ENCODE measurements at places on chromosomes 1 and 21. TPM values are rescaled to one million over a fixed set of nuclear protein-coding genes. Genes with fewer than 3 reads are reported as not detected.
A peak's percentile ranks its signal among the peaks of the same experiment; 100 is the strongest.

DNA sequence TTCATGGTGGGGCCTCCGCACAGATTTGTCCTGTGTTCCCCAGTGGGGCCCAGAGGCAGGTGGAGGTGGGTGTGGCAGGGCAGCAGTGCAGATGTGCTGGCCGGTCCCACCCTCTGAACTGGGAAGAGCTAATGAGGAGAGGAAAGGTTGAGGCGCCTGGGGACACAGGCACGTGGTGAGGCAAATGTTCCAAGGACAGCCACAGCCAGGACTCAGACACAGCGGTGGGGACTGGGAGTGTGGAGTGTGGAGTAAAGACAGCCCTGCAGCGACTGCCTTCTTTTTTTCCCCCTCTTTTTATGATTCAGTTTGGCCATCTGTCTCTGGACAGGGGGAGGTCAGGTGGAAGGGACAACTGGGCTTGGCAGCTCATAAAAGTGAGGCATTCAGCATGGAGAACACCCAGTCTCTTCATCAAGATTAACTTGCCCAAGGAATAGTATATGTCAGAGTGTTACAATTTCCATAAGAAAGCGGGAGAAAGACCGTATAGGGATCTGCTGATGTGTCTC is 104.2 kb upstream of the GCLM start:
- peak; percentile 62 for DNase-seq

DNA sequence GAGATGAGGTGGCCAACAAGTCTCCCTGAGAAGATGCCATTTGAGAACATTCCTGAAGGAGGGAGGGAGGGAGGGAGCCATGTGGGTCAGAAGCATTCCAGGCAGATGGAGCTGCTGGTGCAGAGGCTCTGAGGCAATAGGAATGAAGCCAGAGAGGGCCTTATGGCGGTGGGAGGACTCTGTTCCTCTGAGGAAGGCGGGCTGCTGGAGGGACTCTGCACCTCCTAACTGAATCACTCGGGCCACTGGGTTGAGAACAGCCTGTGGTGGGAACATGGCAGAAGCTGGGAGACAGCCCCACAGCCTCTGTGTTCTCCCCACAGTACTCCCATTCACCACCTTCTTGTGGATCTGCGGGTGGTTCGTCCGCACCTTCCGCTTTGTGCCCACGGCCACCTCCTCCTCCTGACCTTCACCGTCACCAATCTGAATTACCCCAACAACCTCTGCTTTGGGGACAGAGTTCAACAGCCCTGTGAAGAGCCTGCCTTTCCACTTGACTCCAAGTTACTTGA is 2.4 kb upstream of the TMEM125 start:
- DNase-seq: no peak

LCE2C gene
- not detected for total RNA-seq

ZBTB37 gene
- 11.3 TPM for total RNA-seq

TSPEAR gene
- 0.47 TPM for total RNA-seq

DNA sequence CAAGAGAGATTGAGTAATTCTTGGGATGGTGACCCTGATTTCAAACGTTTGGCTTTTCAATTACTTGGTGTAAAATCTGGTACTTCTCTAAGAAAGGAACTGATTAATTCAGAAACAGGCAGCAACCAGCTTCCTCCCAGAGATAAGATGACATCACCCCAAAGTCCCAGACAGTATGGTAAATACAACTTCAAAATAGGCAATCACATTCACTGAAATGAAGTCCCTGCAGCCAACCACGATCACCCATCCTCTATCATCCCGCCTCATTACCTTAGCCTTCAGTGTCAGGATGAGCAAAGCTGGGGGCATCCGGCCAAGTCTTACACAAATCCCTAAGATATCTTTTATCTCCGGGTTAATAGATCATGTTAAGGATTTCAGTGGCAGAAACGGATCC is 26.4 kb upstream of the RUNX1 start:
- DNase-seq: no peak

Data from Peyer's patch (tissue), 4 donors.